ENCODE measurements at places on chromosomes 13 and 19.

- DNase-seq = no peak
Observed at GRCh38 chr13:77521194-77521593, 14.3 kb upstream of the SCEL start.

- DNase-seq = no peak
Observed at GRCh38 chr13:101730420-101731000, 278.0 kb downstream of the ITGBL1 start.

- no peak for DNase-seq
Observed at GRCh38 chr13:113588394-113589111, 4.0 kb downstream of the TFDP1 start.

DNA sequence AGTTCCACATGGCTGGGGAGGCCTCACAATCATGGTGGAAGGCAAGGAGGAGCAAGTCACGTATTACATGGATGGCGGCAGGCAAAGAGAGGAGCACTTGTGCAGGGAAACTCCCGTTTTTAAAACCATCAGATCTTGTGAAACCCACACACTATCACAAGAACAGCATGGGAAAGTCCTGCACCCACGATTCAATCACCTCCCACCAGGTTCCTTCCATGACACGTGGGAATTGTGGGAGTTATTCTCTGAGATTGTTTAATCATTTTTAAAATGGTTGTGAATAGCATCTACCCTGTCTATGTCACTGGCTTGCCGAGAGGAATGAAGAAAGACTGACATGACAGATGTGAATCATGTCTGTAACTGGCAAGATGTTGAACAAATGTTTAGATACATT lies 301.7 kb downstream of the HS6ST3 start:
- DNase-seq = no peak

DNA sequence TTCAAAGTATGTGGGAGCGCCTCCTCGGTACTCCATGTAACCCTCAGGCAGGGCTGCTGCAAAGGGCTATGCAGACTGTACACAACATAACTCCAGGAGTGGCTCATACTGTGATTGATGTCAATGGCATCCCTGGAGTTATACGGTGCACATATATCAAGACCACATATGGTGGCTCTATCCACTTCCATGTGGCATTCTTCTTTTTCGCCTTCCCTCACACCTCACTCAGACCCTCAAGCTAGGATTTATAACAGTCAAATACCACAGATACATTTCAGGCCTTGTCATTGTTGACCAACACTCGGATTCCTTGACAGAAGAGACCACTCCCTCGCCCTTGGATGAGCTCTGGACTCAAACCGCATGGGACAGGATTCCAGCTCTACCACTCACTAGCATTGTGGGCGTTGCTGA lies 11.3 kb upstream of the UBL3 start:
- no peak for DNase-seq

DNA sequence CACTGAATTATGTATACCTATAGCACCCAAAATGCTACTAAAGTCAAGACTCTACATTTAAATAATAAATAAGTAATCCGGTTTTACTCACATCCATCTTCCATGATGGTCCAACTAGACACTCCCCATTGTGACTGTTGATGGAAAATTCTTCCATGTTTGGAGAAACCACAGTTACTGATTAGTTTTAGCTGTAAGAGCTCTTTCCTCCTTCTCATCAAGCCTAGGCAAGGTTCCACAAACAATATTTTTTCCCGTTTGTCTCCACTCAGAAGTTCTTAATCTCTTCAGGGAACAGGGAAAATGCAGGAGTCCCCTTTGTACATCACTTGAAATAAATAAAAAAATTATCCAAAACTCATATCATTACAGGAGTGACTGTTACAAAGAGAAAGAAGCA lies 70.7 kb upstream of the EDNRB start:
- DNase-seq = no peak

DNA sequence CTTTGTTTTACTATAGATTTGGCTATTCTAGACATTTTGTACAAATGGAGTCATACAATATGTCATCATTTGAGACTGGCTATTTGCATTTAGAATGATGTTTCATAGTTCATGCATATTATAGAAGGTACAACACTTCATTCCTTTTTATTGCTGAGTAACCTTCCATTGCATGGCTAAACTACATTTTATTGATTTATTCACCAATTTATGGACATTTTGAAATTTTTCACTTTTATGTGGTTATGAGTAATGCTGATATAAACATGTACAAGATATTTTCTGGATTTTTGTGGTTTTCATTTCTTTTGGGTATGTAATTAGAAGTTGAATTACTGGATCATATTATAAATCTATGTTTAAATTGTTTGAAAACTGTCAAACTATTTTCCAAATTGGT lies 710.3 kb upstream of the SLITRK5 start:
- no peak for DNase-seq

- no peak for DNase-seq
Observed at GRCh38 chr19:35330475-35330874, 1.5 kb downstream of the CD22 start.

DNA sequence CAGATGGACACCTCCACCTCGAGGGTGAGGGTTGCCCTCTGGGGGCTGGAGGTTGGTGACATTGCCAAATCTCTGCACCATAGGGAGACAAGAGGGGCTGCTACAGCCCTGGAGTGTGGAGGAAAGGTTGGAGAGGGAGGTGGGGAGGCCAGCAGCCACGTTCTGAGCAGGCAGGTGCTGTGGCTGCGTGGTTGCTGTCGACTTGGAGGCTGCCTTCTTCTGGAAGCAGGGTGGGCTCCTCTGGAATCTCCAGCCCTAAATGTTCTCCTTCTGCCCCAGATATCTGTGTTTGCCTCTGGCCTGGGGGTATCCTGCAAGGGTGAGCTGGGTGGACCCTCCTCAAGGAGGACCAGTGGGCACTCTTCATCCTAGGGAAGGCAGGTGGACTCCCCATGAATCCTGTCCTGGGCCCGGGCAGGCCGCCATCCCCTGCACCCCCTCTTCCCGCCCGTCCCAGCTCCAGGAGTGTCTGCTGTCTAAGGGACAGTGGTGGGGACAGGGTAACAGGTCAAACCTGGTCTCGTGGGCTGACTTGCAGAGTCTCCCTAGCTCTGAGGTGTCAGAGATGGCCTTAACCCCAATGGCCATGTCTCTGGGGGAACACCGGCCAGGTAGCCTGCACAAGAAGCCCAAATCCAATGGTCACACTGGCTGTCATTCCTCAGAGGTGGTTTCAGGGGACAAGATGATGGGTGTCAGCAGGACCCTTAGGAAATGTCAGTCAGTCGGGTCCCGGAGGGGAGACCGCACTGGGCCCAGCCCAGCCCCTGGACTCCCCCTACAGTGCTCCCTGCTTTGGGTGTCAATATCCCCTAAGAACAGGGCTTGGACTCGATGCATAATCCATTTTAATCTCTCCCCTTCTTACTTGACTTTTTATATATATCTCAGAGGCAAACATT lies 32.3 kb upstream of the ZNF536 start:
- DNase-seq = no peak

DNA sequence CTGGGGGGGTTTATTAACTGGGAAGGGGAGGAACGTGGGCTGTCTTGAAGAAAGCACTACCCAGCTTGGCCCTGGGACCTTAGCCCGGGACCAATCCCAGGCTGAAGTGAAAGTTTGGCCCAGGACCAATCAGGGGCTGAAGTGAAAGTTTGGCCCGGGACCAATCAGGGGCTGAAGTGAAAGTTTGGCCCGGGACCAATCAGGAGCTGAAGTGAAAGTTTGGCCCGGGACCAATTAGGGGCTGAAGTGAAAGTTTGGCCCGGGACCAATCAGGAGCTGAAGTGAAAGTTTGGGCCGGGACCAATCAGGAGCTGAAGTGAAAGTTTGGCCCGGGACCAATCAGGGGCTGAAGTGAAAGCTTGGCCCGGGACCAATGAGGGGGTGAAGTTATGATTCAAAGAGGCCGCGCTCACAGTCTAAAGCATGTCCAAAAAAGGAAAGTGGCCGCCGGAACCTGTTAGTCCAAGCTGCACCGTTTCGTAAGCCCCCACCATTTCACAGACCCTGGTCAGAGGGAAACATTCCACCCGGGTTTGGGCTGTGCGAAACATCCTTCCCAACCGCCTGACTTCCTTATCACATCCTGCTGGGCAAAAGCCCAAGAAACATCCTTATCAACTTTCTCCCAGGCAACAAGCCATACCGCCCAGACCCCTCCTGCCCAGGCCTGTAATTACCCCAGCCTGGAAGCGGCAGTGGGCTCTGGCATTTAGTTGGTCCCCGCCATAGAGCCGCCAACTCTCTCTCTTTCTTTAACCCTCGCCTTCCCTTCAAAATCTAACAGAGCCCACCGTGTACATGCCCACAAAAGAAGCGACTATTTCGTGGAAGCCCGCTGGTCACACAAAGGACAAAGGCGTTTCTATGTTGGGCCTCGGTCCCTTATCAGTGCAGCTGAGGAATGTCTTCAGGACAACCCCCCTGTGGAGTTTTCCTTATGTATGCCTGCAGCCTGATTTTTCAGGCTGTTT lies 1.1 kb downstream of the ZNF850 start:
- DNase-seq = peak; percentile 74

DNA sequence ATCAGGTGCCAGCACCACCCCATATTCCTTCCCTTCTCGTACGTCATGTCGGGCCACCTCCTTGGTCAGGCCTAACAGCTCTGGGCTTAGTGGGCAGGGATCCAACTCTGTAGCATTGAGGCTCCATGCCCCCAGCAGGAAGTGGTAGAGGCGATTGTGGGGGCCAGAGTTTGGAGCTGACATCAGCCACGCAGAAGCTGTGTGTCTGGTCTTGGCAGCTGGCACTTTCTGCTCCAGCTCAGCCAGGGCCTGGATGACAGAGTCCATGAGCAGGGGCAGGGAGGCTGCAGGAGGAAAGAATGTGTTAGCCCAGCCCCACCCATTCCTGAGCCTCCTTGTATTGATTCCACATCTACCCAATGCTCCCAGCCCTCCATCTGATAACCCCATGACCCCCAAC lies 3.0 kb downstream of the PGLYRP2 start:
- DNase-seq = no peak

DNA sequence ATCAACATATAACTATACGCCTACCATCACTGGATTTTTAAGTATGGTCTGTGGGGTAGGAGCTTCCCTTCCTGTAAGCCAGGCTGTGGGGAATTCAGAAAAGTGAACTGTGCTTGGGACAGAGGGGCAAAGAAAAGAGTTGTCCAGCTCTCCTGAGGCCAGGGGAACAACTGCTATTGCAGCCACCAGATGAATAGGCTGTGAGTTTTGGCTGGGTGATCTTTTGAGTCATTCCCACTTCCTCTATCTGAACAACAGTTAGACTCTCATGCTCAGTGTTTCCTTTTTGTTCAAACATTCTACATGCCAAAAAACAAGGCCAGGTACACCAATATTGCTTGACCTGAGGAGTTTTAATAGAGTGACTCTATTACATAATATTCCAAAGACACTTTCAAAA lies 426.2 kb upstream of the DACH1 start:
- DNase-seq = no peak

GRCh38 chr13:39403106-39403505 lies 199.9 kb downstream of the LHFPL6 start:
- DNase-seq = no peak

- DNase-seq = no peak
Observed at GRCh38 chr19:48591021-48591420, 15.5 kb upstream of the SPACA4 start.

GRCh38 chr19:57887195-57887941 lies 1.5 kb downstream of the ZNF814 start:
- DNase-seq = no peak

- no peak for DNase-seq
Observed at GRCh38 chr13:64767054-64767453, 2463.1 kb downstream of the PCDH9 start.

DNA sequence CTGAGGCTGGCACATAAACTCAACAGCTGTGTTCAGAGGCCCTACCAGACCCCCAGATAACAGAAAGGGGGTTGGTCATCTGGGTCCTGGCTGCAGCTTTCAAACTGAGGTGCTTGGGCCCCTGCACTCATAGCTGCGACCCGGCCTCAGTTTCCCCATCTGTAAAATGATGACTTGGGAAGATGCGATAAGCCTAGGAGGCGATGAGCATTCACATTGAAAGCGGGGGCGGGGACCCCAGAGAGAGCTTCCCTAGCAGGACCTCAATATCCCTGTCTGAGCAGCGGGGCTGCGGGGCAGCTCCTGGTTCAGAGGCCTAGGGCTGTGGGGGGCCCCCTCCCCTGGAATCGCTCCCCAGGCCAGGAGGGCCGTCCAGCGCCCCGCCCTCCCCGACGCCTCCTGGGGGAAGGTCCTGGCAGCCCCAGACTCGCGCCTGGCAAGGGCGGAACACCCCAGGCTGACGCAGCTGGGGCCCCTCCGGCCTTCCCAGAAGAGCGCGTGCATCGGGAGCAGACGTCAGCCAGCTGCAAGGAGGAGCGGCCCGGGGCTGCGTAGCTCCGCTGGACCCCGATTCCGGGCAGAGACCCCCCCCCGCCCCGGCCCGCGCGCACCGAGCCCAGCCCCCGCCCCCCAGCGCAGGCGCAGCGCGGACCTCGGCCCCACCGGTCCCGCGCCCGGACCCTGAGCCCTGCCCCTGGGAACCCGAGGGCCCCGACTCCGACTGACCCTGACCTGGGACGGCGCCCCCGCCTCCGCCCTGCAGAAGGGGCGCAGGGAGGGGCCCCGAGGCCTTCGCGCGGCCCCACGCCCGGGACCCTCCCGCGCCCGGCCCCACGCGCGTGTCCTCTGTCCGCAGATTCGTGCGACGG lies 3.5 kb downstream of the FSTL3 start:
- DNase-seq = peak; percentile 91

DNA sequence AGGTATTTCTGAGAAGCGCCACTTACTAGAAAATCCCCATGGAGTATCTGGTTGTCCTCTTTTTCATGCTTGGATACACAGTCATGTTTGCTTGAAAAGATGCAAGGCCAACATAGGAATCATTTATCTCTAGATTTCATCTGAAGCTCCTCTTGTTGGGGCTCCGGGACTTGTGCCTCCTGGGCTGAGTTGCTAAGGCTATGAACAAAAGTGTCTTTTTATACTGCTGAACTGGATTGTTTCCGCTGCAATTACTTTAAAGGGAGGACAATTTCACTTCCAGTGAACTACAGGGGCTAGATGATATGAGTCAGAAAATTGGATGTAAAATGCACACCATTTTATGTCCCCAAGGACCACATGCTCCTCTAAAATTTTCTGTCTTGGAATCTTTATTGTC lies 114.1 kb downstream of the TNFSF13B start:
- no peak for DNase-seq
